ENCODE measurements at places on chromosomes 3 and 15. TPM values are rescaled to one million over a fixed set of nuclear protein-coding genes. Genes with fewer than 3 reads are reported as not detected.

DNA sequence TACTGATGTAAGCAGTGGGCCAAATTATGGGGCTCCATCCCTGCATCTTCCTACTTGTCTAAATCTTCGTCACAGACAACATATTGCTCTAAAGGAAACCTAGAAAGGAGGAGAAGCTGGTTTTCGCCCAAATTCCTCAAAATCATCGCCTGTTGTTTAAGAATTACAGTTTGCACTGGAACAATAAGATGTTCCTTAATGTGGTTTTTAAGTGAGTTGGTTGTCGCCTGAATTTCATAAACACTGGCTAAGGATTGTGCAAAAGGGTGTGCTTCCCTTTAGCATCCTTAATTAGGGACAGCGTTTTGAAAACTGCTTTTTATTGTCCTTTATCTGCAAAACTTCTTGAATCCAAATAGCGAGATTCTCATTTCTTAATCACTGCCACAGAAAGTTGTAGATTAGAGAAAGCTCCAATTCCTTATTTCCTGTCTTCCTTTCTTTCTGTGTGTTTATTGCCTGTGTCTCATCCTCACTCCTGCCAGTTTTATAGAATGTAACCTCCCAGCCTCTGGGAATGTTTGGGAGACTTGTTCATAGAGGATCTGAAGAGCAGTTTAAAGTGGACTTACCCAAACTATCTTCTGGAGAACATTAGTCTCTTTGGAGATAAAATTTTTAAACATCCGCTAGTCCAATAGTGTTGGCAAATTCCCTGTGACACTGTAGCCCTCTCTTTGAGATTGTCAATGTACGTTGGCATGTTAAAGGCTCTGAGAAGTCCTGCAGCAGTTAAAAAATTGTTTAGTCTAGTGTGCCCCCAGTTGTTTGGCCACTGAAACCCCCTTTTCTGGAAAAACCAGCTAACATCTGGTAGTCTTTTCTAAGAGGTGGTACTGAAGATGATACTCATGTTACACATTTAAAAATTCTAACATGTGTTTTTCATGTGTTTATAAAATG is 50.4 kb downstream of the FLNB start:
- DNase-seq: peak; percentile 39

DNA sequence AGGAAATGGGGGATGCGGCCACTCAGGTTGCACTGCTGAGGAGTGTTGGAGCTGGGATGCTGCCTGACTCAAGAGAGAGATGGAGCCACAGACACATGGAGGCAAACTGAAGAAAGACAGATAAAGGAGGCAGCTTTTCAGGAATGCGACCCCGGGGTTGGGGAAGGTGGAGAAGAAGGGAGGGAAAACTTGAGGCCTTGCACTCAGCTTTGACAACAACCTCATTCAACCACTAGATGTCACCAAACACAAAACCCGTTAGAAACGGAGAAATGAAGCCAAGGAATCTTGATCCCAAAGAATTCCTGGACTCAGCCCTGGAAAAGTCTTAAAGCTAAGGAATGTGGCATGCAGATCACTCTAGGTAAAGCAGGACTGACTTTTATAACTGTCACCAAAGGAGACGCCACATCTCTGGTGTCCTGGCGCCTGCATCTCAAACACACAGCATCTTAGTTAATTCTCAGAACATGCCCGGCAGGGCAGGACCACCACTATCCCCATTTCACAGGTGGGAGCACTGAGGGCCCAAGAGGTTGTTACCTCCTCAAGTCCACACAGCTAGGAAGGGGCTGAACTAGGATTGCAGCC is 59.6 kb upstream of the LMCD1 start:
- no peak for DNase-seq

DNA sequence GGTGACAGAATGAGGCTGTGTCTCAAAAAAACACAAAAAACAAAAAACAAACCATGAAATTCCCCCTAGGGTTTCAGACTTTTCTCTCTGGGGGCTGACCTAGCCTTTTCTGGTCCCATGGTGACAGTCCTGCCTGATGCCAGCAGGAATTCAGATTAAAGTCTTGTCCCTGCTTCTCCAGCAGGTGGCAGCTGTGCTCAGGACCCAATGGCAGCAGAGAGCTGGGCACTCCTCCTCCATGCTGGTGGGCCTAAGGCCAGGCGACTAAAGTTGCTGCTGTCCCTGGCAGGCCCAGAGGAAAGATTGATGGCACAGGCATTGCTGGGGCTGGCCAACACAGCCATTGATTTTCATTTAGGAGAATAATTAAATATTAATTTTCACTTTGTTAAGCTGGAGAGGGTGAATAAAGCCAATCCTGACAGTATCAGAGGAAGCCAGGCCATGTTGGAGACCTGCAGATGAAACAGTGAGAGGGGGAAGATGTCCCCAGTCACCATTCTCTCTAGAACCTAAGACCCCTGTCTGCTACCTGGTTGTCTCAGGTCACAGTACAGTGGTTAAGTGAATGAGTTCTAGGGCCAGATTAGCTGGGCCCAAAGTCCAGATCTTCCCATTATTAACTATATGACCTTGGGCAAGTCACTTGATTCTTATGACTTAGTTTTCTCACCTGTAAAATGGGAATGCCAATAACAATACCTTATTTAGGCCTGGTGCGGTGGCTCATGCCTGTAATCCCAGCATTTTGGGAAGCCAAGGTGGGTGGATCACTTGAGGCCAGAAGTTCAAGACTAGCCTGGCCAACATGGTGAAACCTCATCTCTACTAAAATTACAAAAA is 7.1 kb downstream of the CELF6 start:
- peak; percentile 74 for DNase-seq

DNA sequence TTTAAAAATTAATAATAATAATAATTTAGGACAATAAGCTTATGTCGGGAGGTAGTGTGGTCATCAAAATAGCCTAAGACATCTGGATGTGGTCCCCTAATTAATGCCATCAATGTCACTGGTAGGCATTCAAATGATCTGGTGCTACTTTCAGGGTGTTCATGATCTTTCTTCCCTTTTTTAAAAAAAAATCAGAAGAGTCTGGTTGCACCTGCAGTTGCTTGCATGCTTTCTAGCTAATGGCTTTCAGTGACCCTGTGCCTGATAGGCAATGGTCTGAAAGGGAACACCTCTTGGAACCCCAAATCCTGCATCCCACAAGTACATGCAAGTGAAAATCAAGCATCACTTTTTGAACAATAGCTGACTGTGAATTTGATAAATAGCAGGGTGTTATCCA is 64.1 kb upstream of the KBTBD8 start:
- no peak for DNase-seq

GRCh38 chr15:101025896-101026631 is 106.9 kb downstream of the LRRK1 start:
- DNase-seq: no peak

DNA sequence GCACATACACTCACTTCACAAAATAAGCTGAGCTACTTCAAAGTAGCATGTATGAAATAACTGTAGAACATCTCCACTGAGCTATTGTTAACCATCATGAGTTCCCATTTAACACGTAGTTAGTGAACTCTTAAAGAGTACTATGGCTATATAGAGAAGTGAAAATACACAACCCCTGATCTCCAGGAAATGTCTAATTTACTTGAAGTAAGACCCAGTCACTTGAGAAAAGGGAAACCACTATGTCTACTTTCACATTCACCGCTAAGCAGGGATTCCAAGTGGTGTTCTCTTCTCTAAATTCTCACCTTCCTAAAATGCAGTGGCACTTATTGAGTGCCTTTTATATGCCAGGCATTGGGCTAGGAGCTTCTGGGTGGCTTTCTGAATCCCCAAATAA is 35.0 kb upstream of the COLQ start:
- no peak for DNase-seq

- DNase-seq: no peak
Observed at GRCh38 chr3:45021524-45022297, 4.4 kb upstream of the CLEC3B start.

- DNase-seq: peak; percentile 29
Observed at GRCh38 chr3:86988235-86988634, 2.7 kb downstream of the VGLL3 start.

- no peak for DNase-seq
Observed at GRCh38 chr15:100715571-100716455, 113.4 kb downstream of the ASB7 start.

The MKRN2OS gene
- total RNA-seq: not detected

The TMC3 gene
- total RNA-seq: not detected

The SUSD5 gene
- 5.4 TPM for total RNA-seq

Measured in MG63 (cell line).